ENCODE measurements at places on chromosomes 7 and 10. TPM values are rescaled to one million over a fixed set of nuclear protein-coding genes. Genes with fewer than 3 reads are reported as not detected.

- no peaks in the 10 kb centered on the region for H3K27me3 ChIP-seq
- no peak overlapping the region for H3K4me3 ChIP-seq
- H3K36me3 ChIP-seq: no peaks in the 10 kb centered on the region
- H3K27ac ChIP-seq: no peak overlapping the region
- H3K4me1 ChIP-seq: no peaks in the 10 kb centered on the region
These were observed 41.4 kb upstream of the MPP7 start for GRCh38 chr10:28343987-28344895.

GRCh38 chr10:132706701-132707100 lies 79.2 kb downstream of the NKX6-2 start:
- no peaks in the 10 kb centered on the region for H3K4me1 ChIP-seq
- H3K4me3 ChIP-seq: no peak overlapping the region
- no peaks in the 10 kb centered on the region for H3K27me3 ChIP-seq
- H3K27ac ChIP-seq: no peak overlapping the region

Gene LOXL4
- total RNA-seq: 6.7 TPM

Gene MSMB
- total RNA-seq: not detected

DNA sequence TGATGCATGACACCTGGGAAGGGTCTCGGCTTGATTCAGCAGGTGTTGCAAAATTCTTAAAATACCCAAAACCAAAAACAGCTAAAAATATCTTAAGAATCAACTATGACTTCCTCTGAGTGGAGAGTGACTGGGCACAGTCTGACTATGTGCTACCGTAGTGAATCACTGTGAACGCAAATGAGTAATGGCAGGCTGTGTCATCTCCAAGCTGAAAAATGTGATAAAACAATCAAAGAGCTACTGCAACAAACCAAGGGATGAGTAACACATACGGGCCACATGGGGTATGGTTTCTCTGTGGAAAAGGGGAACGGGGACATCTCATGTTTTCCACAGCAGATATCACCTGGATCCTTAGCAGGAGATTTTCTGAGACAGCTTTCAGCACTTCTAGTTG lies 127.5 kb downstream of the ABCA13 start:
- H3K36me3 ChIP-seq: no peaks in the 10 kb centered on the region
- no peak for DNase-seq
- no peak overlapping the region for H3K27ac ChIP-seq
- no peaks in the 10 kb centered on the region for H3K27me3 ChIP-seq
- H3K4me1 ChIP-seq: no peaks in the 10 kb centered on the region

DNA sequence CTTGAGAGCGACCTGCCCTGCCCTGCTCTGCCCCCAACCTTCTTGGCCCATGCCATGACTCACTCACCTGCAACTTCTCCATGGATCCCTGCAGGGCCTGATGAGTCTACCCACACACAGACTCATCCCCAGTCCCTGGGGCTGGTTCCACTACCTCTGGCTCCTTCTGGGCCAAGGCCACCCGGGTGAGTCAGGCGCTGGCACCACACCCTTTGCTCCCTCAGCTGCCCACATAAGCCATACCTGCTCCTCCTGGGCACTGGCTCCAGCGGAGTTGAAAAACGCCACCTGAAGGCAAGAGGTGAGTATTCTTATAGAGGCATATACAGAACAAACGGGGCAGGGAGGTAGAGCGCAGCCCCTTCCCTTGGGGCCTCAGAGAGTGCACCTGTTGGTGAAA lies 16.2 kb upstream of the MTPAP start:
- DNase-seq: no peak
- H3K27ac ChIP-seq: no peak overlapping the region
- no peaks in the 10 kb centered on the region for H3K27me3 ChIP-seq
- H3K4me3 ChIP-seq: no peak overlapping the region

Gene ANK3
- total RNA-seq: 18.6 TPM

- no peak overlapping the region for H3K27ac ChIP-seq
- H3K36me3 ChIP-seq: no peaks in the 10 kb centered on the region
- no peak for DNase-seq
These were observed 13.0 kb upstream of the SMIM30 start for GRCh38 chr7:113131367-113131766.

GRCh38 chr7:156842317-156842716 lies 50.7 kb downstream of the LMBR1 start:
- H3K36me3 ChIP-seq: no peaks in the 10 kb centered on the region
- no peak for DNase-seq
- no peaks in the 10 kb centered on the region for H3K27me3 ChIP-seq
- no peak overlapping the region for H3K4me3 ChIP-seq

DNA sequence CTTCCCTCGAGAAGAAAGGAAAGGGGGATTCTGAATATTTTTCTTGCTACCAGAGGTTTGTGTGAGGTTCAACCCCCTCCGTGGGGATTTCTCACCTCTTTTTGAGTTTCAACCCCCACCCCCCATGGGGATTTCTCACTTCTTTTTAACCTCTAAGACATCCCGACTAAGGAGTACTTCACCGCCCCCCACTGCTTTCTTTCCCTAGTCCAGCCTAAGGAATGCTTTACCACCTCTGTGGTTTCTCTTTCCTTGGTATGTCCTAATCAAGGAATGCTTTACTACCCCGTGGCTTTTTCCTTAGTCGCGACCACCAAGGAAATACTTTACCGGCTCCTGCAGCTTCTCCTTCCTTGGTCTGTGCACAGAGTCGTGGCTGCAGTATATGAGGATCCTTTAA lies 149.4 kb downstream of the LYZL1 start:
- H3K36me3 ChIP-seq: no peaks in the 10 kb centered on the region
- no peak overlapping the region for H3K27ac ChIP-seq
- H3K4me3 ChIP-seq: no peak overlapping the region

- no peaks in the 10 kb centered on the region for H3K27me3 ChIP-seq
- H3K36me3 ChIP-seq: no peaks in the 10 kb centered on the region
- H3K27ac ChIP-seq: no peak overlapping the region
- DNase-seq: no peak
- H3K4me1 ChIP-seq: no peaks in the 10 kb centered on the region
These were observed 83.0 kb upstream of the PHYHIPL start for GRCh38 chr10:59093461-59093860.

DNA sequence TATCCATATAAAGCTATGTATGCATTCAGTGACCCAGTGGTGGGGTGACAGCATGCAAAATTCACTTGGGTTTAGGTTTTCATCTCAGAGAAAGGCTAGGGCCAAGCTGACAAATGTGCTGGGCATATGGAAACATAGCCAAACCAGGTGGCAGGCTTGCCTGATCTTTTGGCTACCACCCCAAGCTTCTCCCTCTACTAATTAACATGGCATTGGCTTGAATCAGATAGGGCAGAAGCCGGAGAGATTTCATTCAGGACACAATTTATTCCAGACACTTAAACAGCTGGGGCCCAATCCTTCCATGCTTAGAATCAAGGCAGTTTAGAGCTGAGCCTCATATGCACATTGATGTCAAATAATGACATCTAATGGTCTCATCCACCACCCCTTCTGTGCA lies 95.5 kb upstream of the AGK start:
- no peaks in the 10 kb centered on the region for H3K4me1 ChIP-seq
- H3K4me3 ChIP-seq: no peak overlapping the region
- no peak overlapping the region for H3K27ac ChIP-seq
- no peaks in the 10 kb centered on the region for H3K36me3 ChIP-seq
- DNase-seq: no peak

Gene TIAL1
- total RNA-seq: 42.6 TPM

GRCh38 chr7:132817949-132818348 lies 241.7 kb upstream of the PLXNA4 start:
- no peak overlapping the region for H3K4me3 ChIP-seq
- H3K36me3 ChIP-seq: no peaks in the 10 kb centered on the region
- H3K27me3 ChIP-seq: no peaks in the 10 kb centered on the region
- peaks cover 6% of the 10 kb centered on the region for H3K4me1 ChIP-seq
- DNase-seq: no peak

Gene STEAP2
- 10.6 TPM for total RNA-seq

- no peak overlapping the region for H3K4me3 ChIP-seq
- no peaks in the 10 kb centered on the region for H3K36me3 ChIP-seq
- no peak for DNase-seq
- H3K27me3 ChIP-seq: no peaks in the 10 kb centered on the region
- H3K4me1 ChIP-seq: peaks cover 8% of the 10 kb centered on the region
These were observed 292.0 kb upstream of the AOAH start for GRCh38 chr7:37016064-37016878.

DNA sequence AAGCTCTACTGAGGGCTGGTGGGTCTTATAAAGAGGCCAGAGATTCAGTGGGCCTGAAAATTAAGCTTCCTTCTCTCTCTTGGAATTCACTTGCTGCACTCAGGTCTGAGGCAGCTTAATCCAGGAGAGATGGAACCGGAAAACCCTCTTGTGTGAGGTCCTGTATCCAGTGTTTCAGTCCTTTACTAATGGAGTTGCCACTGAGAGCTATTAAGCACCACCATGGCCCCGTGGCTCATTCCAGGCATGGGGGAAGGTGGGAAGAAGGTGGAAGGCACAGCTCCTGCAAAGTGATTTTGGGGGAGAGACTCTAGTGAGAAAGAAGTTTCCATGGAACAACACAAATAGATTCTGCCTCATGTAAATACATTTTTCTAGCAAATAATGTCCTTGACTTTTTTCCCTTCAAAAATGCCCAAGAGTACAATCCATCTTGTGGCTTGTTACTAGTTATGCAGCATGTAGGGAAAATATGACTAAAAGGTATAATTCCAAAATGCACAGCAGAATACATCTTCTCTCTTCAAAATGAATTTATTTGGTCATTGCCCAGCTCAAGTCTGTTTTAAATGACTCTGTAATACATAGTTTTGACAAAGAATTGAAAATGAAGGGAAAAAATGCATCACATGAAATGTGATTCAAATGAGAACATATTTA lies 46.7 kb upstream of the FOXI2 start:
- no peaks in the 10 kb centered on the region for H3K36me3 ChIP-seq
- H3K4me3 ChIP-seq: no peak overlapping the region
- no peaks in the 10 kb centered on the region for H3K4me1 ChIP-seq

GRCh38 chr7:151732292-151732691 lies 144.6 kb downstream of the PRKAG2 start:
- H3K27ac ChIP-seq: no peak overlapping the region
- H3K27me3 ChIP-seq: no peaks in the 10 kb centered on the region

DNA sequence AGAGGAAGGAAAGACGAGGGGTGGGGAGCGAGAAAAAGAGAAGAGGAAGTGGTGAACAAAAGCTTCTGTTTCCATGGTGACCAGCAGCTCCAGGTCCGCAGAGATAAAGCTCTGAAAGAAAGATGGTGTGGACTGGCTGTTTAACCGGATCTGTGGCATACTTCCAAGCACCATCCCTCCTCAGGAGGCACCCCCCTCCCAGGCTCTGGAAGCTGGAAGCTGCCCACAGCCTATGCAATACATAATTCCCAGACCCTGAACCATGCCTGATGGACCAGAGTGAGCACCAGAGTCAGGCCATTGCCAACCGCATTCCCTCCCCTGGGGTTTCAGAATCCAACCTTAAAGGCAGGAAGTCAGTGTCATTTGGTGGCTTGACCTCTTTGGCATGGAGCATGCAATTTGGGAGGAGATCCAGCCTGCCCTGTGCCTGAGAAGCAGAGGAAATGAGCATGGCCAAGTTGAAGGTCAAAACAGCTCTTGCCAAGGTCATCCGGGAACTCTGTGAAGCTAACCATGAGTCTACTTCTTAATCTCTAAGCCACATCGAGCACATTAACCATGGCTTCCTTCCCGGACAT lies 22.2 kb upstream of the CPXM2 start:
- no peak overlapping the region for H3K27ac ChIP-seq
- no peak overlapping the region for H3K4me3 ChIP-seq
- no peaks in the 10 kb centered on the region for H3K4me1 ChIP-seq

- no peaks in the 10 kb centered on the region for H3K4me1 ChIP-seq
- no peak overlapping the region for H3K27ac ChIP-seq
- no peaks in the 10 kb centered on the region for H3K36me3 ChIP-seq
These were observed 1189.2 kb downstream of the TYW1 start for GRCh38 chr7:68185631-68186456.
